Stimulated activated naive CD8-positive, alpha-beta T cell treated with anti-CD3 and anti-CD28 coated beads, Interleukin-15, amount 100 ng/mL, for 72 hours (primary cell): ENCODE measurements at places on chromosomes 6 and 20.

DNA sequence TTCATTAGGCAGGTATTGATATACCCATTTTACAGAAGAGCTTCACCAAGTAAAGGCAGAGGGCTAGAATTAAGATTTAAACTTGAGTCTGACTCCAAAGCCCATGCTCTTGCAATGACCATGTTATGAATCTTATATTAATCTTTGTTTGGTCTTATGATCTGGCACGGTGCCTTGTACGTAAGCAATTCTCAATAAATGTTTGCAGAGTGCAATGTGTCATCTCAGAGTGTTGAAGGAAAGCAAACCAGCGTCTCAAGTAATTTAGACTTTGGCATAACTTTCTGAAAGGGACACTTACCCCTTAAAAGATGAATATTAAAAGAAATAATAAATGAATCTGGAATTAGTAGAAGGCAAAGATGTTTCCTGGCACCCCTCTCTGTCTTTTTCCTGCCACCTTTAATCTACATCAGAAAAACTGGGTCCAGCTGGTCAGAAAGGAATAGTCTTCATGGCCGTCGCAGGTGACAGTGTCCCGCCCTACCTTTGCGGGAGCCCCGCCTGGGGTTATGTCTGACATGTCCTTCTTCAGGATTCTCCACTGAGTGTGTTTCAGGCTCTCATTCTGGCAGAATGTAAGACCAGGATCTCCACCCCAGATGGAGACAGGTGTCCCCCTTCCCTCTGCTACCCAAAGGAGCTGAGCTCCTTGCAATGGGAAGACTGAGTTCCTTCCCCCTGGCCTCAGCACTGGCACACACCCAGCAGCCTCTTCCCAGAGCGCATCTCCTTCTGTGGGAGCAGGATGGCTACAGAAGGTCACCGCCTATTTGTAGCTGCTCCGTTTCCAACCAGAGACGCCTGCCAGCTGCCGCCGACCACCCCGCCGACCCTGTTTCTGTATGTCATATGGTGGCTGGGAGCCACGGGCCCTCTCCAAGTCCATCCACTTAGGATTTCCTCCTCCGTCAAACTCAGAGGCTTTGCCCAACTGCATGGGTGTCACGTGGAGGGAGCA is 266.3 kb upstream of the ECI2 start:
- DNase-seq = no peak

GRCh38 chr6:67643281-67643680 is 991.8 kb upstream of the ADGRB3 start:
- DNase-seq = no peak

GRCh38 chr6:1066449-1067090 is 245.3 kb upstream of the FOXQ1 start:
- no peak for DNase-seq

DNA sequence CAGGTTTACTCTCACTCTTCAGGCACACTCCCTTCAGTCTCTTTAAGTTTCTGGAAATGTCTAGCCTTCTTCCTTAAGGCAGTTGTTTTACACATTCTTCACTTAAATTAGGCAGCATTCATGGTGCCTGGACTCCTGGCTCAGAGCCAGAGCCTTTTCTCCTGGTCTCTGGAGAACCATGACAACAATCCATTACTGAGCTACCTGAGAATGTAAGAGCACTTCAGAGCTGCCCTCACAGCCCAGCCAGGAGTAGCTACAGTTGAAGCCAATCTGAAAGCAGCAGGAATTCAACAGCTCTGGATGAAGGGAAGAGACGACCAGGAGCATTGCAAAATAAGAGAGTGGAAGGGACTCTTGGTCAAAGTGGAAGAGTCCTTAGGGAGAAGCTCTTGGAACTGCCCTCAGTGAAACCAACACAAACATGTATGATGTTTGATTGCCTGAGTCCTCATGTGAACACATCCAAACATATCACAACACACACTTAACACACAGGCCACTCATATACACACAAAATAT is 416.8 kb upstream of the SPTLC3 start:
- no peak for DNase-seq

DNA sequence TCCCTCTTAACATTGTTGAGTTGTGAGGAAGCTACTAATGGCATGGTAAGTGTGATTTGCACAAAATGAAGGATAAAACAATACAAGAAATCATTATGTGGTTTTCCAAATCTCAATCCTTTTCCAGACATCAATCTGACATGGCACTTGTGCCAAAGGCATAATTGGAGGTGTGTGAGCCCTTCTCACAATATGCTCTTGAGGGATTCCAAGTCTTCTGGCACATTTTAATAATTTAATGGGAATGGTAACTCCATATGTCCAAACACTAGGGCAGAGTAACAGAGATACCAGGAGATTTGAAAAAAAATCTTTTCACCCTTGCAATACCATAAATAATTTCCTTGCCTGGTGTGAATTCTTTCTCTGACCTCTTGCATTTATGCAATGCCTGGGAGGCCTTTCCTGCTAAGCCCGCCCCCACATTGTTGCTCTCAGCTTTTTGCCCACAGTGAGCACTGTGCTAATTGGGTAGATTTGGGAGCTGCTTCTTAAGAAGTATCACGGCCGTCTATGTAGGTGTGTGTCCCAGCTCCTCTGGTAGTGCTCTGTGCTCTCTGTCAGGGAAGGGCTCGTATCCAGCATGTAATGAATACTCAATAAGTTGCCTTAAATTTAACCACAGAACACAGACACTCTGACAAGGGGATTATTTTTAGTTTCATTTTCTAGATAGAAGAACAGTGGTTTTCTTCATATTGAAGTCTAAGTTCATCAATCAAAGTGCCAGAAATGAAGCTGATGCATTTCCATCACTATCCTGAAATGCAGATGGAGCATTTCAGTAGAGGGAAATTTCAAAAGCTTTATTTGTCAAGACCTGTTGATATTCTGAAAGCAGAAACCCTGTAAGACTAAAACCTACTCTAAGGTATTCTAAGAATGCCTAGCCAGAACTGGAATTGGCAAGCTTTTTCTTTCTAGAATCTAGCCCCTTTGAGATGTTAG is 54.4 kb upstream of the CEP85L start:
- DNase-seq = peak; percentile 33

- DNase-seq = no peak
These were observed 11.5 kb upstream of the MPC1 start for GRCh38 chr6:166394036-166394892.

DNA sequence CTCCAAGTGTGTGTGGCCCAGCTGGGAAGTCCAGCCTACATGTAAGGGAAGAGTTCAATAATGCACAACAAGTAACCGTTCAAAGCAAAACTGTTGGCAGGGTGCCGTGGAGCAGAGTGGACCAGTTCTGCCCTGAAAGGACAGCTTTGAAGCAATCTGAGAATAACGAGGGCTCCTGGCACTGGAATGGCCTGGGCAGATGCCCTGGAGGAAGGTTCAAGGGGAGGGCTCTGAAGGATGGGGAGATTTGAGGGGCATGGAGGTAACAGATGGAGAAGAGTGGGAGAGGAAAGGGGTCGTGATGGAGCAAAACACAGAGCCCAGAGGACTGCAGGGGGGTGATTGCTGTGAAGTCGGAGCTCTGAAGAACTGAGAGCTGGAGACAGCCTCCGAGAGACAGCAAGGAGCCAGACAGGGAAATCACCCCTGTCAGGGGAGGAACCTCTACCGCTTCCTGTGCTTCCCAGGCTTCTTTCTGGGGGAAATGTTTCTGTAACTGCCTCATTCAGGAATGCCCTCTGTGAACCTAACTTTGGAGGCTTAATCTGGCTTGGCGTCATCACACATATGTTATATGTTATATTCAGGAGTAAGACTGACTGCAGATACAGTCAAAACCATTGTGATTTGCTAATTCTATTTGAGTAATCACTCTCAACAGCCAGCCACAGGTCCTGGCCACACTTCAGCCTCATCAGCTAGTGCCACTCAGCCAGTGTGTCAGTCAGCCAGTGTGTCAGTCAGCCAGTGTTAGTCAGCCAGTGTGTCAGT is 41.2 kb downstream of the ZC3H12D start:
- no peak for DNase-seq

- DNase-seq = no peak
These were observed 36.0 kb upstream of the FOXO3 start for GRCh38 chr6:108524528-108525248.

- no peak for DNase-seq
These were observed 63.4 kb downstream of the TRAM2 start for GRCh38 chr6:52513464-52513863.

DNA sequence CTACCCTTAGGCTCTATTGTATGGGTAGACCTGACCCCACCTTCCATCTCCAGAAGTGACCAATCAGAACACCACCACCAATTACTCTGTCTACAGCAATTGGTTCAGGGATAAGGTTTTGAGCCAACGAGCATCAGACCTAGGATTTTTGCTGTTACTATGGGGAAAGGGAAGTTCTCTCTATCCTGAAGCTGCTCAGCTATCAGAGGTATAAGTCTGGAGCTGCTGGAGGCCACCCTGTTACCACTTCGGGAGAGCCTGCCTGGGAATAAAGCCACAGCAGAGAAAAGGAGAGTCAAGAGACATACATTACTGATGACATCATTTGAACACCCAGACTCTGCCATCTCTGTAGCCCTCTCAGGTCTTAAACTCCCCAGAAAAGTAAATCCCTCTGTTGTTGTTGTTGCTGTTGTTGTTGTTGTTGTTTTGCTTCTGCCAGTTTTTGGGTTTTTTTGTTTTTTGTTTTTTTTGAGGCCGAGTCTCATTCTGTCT is 94.5 kb downstream of the PREX1 start:
- no peak for DNase-seq

GRCh38 chr20:21389368-21389767 is 8.0 kb downstream of the NKX2-4 start:
- DNase-seq = no peak

GRCh38 chr6:169165561-169166300 is 87.9 kb downstream of the THBS2 start:
- no peak for DNase-seq

- DNase-seq = no peak
These were observed 118.5 kb downstream of the PCSK2 start for GRCh38 chr20:17345321-17345720.

GRCh38 chr20:57346477-57346876 is 4.6 kb upstream of the RAE1 start:
- DNase-seq = peak; percentile 58

DNA sequence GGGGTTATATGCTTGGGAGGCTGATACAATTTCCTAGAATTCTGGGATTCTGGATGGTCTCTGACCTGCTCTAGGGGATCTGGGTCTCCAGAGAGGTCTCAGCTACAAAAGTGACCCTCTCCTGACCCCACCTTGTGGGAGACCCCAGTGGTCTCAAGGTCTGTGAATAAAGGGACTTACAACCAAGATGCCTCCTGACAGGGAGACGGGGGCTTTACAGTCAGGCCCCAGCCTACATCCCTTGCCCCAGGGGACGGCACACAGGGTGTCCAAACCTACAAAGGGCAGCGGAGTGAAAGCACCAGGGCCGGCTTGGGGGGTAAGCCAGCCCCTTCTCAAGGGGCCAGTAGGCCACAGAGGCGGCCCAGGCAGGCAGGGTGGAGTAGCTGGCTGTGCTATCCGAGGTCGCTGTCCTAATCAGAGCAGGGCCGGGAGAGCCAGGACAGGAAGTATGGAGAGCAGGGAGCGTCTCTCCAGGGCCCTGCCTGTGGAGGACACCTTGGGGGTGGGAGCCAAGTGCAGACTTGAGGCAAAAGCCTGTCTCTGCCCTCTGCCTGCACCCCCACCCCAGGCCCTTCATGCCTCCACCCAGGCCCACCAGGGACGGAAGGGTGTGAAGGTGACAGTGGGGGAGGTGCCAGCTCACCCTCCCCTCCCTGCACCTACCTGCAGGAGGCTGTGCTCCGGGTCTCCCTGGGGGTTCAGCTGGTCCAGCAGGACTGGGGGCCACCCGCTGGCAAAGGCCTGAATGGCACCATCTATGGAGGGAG is 3.5 kb downstream of the GFRA4 start:
- no peak for DNase-seq

GRCh38 chr6:34974249-34974642 is 85.2 kb downstream of the ANKS1A start:
- DNase-seq = no peak

DNA sequence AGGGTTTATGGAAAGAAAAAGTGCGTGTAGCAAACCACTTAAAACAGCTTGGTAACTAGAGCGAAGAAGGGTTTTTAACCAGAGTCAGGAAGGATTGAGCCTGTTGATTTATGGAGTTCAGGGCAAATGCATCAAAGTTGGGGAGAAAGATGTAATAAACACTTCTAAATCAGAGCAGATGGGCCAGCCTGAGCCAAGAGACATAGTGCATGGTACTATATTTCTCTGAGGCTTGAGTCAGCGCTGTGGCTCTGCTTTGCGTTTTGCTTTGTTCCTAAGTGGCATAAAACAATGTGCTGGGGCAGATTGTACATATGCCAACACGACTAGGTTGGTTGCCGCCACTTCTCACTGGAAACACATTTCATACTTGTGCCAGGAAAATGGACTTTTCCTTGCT is 111.3 kb downstream of the BCKDHB start:
- no peak for DNase-seq

GRCh38 chr6:36660771-36661471 is 17.6 kb upstream of the CDKN1A start:
- DNase-seq = no peak

GRCh38 chr6:80356000-80356399 is 249.5 kb downstream of the BCKDHB start:
- DNase-seq = no peak

- DNase-seq = no peak
These were observed 485.9 kb upstream of the JAG1 start for GRCh38 chr20:11159728-11160127.

GRCh38 chr6:160015778-160016684 is 47.1 kb downstream of the IGF2R start:
- peak; percentile 20 for DNase-seq

DNA sequence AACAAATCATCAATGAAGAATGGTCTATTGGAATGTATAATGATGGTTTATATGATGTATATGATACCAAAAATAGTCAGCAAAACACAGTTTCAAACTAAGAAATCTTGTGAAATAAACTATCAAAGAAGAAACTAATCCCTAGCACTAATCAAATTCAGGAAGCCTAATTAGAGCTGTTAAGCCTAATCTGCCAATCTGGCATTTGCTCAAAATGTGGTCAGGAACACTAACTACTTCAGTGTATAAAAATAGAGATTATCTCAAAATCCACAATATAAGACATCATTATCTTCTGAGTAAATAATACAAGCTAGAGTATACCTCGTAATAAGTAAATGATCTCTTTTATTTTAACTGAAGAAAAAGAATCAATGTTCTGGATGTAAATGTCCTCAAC is 12.8 kb upstream of the AKAP7 start:
- DNase-seq = no peak

GRCh38 chr6:140436023-140436811 is 1061.8 kb upstream of the CITED2 start:
- DNase-seq = no peak

GRCh38 chr6:149482545-149483333 is 2.1 kb downstream of the ZC3H12D start:
- DNase-seq = no peak

DNA sequence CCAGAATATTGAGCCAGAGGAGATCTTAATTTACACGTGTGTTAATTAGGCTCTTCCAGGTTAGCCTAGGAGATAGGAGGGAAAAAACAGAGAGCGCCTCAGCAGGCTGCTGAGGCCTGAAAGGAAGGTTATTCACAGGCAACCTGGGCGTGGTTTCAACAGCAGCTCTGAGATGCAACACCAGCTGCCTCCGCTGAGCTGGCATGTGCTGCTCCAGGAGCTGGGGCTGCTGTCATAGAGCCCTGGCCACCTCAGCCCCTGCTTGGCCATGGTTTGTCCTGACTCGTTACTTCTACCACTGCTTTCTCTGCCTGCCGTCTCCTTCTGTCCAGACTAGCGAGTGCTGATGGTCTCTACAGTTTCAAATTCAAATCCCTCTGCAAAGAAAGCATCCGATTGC is 32.4 kb upstream of the RPP40 start:
- no peak for DNase-seq
